ENCODE measurements at places on chromosomes 5 and 9. TPM values are rescaled to one million over a fixed set of nuclear protein-coding genes. Genes with fewer than 3 reads are reported as not detected.

Gene ZNF474
- total RNA-seq = 0.33 TPM

Gene JAKMIP2
- under 0.01 TPM for total RNA-seq

Gene ZNF366
- 2.6 TPM for total RNA-seq

DNA sequence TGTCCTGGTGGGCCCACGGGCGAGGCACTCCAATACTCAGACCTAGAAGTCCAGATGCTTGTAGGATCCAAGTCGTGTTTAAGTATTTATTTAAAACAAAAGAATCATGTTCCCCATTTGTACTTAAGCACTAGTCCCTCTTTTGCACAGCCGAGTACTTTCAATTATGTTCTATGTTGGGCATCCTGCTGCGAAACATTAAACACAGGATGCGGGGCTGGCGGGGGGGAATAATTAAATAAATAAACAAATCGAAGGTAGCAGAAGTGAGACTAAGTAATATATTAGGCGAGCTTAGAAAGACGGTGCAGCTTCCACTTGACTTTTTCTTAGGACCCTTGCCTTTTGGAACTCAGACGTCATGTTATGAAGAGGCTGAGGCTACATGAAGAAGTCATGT lies 1129.2 kb upstream of the ACO1 start:
- no peak overlapping the region for H3K4me3 ChIP-seq
- H3K27me3 ChIP-seq = no peaks in the 10 kb centered on the region
- no peaks in the 10 kb centered on the region for H3K4me1 ChIP-seq
- no peak for DNase-seq
- H3K27ac ChIP-seq = no peak overlapping the region

- no peak overlapping the region for H3K27ac ChIP-seq
- H3K36me3 ChIP-seq = no peaks in the 10 kb centered on the region
- no peak for DNase-seq
- H3K4me3 ChIP-seq = no peak overlapping the region
Measured at GRCh38 chr5:87572090-87572489, 159.4 kb upstream of the CCNH start.

DNA sequence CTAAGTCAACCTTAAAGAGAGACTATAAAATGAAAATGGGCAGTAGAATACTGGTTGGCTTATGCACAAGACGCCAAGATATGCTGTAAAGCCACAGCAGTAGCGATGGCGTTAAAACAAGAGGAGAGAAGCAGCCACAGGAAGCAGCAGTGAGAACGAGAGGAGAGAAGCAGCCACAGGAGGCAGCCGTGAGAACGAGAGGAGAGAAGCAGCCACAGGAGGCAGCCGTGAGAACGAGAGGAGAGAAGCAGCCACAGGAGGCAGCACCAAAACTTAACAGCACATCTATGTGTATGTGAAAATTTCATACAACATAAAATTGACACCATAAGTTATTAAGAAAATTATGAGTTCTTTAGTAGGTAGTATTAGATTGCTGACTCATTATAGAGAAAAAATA lies 2318.6 kb upstream of the ACO1 start:
- no peak for DNase-seq
- no peak overlapping the region for H3K4me3 ChIP-seq
- H3K36me3 ChIP-seq = no peaks in the 10 kb centered on the region

- H3K4me1 ChIP-seq = no peaks in the 10 kb centered on the region
- H3K4me3 ChIP-seq = no peak overlapping the region
- no peaks in the 10 kb centered on the region for H3K27me3 ChIP-seq
- no peak for DNase-seq
- no peaks in the 10 kb centered on the region for H3K36me3 ChIP-seq
Measured at GRCh38 chr5:80835128-80835527, 125.0 kb upstream of the RASGRF2 start.

- no peaks in the 10 kb centered on the region for H3K36me3 ChIP-seq
- no peak for DNase-seq
- no peak overlapping the region for H3K27ac ChIP-seq
- no peaks in the 10 kb centered on the region for H3K4me1 ChIP-seq
Measured at GRCh38 chr5:6125781-6126180, 252.6 kb downstream of the MED10 start.

DNA sequence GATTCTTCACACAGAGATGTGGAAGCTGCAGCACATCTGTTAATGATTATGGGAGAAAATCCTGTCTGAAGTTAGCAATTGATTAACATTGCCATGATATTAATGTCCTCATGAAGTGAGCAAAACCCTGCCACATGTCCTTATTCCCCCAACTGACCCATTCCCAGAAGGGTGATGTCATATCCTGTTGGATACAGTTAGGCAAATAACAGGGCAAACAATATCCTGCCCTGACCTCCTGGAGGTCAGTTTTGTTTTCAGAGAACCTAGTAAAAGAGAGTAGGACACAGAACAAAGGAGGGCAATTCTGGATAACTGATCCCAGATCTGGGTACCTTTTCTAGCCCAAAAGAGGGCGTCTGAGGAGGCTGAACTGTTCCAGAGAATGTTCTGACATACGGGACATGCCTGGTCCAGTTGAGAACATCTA lies 11.0 kb downstream of the ABLIM3 start:
- H3K4me1 ChIP-seq = no peaks in the 10 kb centered on the region
- no peak for DNase-seq
- no peaks in the 10 kb centered on the region for H3K36me3 ChIP-seq
- no peak overlapping the region for H3K4me3 ChIP-seq

- H3K36me3 ChIP-seq = no peaks in the 10 kb centered on the region
- no peaks in the 10 kb centered on the region for H3K27me3 ChIP-seq
- H3K27ac ChIP-seq = no peak overlapping the region
- no peak overlapping the region for H3K4me3 ChIP-seq
Measured at GRCh38 chr5:43386960-43387362, 25.2 kb downstream of the CCL28 start.

Gene DMRT3
- 0.29 TPM for total RNA-seq

DNA sequence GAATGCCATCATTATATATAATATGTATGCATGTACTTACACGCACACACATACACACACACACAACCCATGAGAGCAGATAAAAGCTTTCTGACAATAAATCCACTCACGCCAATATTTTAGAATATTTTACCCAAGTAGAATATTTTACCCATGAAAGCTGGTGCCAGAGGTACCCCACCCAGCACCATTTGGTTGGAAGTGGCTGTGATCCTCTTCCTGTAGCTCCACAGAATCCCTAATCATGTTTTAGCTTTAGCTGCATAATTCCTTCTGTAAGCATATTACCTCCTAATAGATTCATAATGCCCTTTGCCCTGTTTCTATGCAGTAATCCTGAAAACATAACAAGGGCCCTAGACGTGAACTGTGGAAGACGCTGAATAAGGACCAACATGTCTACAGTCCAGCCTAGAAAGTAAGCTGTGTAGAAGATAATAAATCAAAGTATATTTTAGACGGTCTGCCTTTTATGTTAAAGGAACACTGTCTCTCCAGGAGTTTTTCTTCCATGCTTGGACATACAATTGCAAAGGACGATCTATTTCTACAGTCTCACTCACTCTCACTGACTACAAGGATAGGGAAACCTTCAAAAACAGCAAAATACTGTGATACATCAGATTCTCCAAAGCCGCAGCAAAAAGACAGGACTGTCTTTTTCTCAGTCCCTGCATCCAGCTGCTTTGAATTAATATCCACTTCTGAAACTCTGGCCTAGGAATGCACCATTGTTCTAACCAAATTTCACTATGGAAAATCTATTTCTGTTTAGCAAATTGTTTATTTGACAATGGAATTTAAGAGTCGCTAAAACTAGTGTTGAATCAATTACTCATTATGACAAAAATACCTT lies 98.2 kb downstream of the USP20 start:
- no peaks in the 10 kb centered on the region for H3K4me1 ChIP-seq
- H3K27ac ChIP-seq = peak overlapping the region; percentile 60
- no peaks in the 10 kb centered on the region for H3K36me3 ChIP-seq
- no peak overlapping the region for H3K4me3 ChIP-seq
- no peak for DNase-seq

Gene TEK
- 14.4 TPM for total RNA-seq

GRCh38 chr5:142754031-142754430 lies 16.1 kb upstream of the ARHGAP26 start:
- H3K36me3 ChIP-seq = no peaks in the 10 kb centered on the region
- H3K4me3 ChIP-seq = no peak overlapping the region
- peaks cover 20% of the 10 kb centered on the region for H3K4me1 ChIP-seq
- no peak for DNase-seq
- no peaks in the 10 kb centered on the region for H3K27me3 ChIP-seq

GRCh38 chr5:180253036-180253824 lies 38.7 kb downstream of the MAPK9 start:
- no peaks in the 10 kb centered on the region for H3K4me1 ChIP-seq
- no peak overlapping the region for H3K4me3 ChIP-seq
- DNase-seq = no peak

DNA sequence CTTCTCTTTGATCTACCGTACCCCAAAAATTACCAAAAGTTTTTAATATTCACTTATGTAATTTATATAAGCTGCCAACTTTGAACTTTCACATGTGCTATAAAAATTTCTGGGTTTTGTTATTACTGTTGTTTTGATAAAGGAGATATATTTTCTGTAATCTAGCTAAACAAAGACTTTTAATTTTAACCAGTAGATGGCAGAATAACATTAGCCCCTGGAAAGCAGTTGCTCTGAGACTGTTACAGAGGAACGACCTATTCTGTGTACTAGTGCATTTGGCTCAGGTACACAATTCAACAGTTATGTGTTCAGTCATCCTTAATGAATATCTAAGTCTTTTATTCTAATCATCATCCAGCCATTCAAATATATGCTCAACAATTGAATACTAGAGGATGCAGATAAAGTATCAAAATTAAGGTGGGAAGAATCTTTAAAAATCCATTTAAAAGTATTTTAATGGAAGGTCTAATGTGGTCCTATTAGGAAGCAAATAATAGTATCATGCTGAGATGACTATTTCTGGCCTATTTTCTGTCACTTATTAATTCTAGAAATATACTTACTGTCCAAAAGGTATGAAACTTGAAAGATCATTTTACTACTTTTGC lies 8.6 kb downstream of the KLHL9 start:
- H3K27ac ChIP-seq = no peak overlapping the region
- H3K36me3 ChIP-seq = no peaks in the 10 kb centered on the region
- H3K27me3 ChIP-seq = no peaks in the 10 kb centered on the region
- no peak for DNase-seq

Gene RLN2
- not detected for total RNA-seq

DNA sequence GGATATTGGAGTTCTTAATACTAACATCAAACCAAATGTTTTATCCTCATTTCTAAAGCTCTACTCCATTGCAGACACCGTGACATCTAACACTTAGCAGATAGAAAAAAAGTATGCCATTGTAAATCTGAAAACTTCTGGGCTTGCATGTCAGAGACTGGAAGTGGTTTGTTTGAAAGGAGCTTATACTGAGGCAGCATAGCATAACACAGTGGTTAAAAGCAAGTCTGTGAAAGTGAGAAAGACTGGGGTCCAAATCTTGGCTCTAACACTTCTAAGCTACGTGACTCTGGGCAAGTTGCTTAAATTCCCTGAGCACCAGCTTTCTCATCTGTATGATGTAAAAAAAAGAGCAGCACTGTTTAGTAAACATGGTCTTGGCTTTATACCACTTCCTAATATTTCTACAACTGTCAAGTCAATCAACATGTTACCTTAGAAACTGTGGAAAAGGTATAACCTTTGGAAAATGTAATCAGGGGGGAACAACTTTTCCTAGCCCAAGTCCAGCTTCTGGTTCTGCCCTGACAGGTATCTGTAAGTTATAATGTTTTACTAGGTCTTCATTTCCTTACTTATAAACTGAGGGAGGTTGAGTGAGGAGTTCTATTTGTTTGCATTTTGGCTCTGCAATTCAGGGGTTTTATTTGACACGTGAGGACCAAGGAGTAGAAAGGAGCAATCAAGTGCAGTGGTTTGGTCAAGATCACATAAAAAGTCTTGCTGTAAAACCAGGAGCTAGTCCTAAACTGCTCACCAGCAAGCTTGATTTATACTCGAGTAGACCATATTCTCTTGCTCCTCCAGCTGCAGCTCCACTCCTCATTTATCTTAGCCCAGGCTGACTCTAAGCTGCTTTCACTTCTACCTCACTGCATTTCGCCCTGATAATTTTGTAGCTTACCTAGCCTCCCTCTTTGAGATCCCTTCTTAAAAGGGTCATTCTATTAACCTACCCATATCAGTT lies 541.0 kb downstream of the RAB3C start:
- DNase-seq = no peak
- no peaks in the 10 kb centered on the region for H3K4me1 ChIP-seq
- no peak overlapping the region for H3K4me3 ChIP-seq

DNA sequence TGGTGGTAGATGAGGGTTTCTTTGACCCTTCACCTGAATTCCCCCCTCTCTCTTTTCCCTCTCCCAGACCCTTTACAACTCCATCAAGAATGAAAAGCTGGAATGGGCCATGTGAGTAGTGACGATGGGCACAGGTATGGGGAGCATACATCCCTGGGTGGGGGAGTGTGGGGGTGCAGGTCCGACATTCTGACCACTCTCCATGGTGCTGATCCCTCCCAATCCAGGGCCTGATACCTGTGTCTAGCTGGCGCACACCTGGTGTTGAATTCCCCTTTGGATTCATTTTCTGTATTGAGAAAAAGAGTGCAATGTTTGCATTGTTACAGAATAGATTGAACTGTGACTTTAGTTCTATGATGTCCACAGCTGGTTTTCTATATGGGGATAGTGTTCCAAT lies 40.0 kb downstream of the PSD2 start:
- DNase-seq = no peak
- H3K36me3 ChIP-seq = no peaks in the 10 kb centered on the region
- H3K4me1 ChIP-seq = no peaks in the 10 kb centered on the region

Gene IL9
- not detected for total RNA-seq

- H3K36me3 ChIP-seq = no peaks in the 10 kb centered on the region
- peaks cover 18% of the 10 kb centered on the region for H3K4me1 ChIP-seq
- H3K27me3 ChIP-seq = no peaks in the 10 kb centered on the region
- no peak overlapping the region for H3K4me3 ChIP-seq
Measured at GRCh38 chr5:56640763-56641406, 174.5 kb upstream of the MAP3K1 start.

- H3K27ac ChIP-seq = peak overlapping the region; percentile 3
- no peak overlapping the region for H3K4me3 ChIP-seq
- no peaks in the 10 kb centered on the region for H3K36me3 ChIP-seq
- no peaks in the 10 kb centered on the region for H3K27me3 ChIP-seq
- DNase-seq = no peak
Measured at GRCh38 chr5:5145651-5146529, 5.8 kb downstream of the ADAMTS16 start.

All from breast epithelium (tissue), 4 donors.